ENCODE measurements at places on chromosomes 2 and 18. TPM values are rescaled to one million over a fixed set of nuclear protein-coding genes. Genes with fewer than 3 reads are reported as not detected.

Gene ALK
- polyA plus RNA-seq: 0.15 TPM

GRCh38 chr2:164061129-164061746 lies 325.4 kb upstream of the FIGN start:
- DNase-seq: no peak

DNA sequence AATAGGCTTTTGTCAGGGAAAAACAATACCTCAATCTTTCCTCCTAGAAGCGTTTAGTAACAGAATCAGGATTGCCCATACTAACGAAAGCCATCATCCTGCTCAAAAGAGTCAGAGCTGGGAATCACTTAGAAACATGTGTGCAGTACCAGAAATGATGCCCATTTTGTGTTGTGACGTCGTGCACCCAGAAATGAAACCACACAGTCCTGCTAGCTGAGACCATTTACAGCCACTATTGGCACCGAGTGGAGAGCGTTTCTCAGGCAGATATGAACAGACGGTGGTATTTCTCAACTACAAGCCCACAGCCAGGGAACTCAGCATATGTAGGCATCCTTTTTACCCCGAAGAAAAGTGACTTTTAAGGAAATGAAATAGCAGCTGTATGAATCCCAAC lies 284.3 kb upstream of the LRATD1 start:
- DNase-seq: no peak

GRCh38 chr18:57957210-57957609 lies 86.8 kb upstream of the NEDD4L start:
- no peak for DNase-seq

DNA sequence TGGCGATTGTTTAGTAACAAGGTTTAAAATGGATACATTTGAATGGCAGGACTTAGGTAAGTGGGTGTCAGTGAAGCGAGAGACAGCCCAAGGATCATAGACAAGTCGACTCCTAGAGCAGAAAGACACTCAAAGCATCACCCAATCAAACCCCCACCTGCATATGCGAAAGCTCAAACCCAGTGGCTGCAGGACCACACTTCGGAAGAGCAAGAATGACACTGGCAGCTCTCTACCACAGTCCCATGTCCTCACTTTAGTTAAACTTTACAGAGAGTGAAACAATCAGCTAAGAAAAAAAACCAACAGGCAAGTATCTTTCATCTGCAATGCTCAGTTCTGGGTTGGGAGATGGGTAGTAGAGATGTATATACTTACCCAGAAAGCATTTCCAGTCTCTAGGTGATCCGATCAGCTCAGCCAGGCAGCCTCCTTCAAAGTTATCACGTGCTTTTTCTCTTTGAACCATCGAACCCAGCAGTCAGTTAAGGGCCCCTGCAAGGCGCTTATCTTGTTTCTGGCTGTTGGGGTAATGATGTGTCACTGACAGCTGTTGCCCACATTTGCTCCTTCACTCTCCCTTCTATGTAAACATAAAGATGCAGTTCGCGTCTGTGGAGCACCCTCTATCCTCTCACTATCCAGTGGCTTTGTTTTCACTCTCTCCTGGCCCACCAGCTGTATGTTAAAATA lies 357.5 kb upstream of the ID2 start:
- DNase-seq: no peak

Gene PROM2
- not detected for polyA plus RNA-seq

DNA sequence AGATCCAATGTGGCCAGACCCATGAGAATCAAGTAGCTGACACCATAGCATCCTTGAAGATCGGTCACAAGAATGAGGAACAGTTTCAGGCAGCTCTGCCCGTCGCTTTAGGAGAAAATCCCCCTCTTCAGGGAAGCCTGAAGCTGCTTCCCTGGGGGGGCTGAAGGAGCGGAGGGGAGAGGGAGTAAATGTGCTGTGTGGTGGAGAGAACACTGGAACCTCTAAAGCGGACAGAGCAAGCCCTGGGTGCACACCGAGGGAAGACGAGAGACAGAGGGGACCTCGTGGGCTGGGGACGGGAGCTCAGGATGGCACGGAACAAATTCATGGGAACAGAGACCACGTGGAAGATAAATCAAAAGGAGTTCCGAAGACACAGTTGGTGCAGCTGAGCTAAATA lies 154.3 kb downstream of the NDUFA10 start:
- DNase-seq: no peak

Data from muscle of arm (tissue), 14 donors.